ENCODE measurements at places on chromosomes 4 and X.
A peak's percentile ranks its signal among the peaks of the same experiment; 100 is the strongest.

- peak; percentile 24 for DNase-seq
Observed at GRCh38 chr4:1310031-1310795, 20.5 kb downstream of the MAEA start.

- DNase-seq, result no peak
Observed at GRCh38 chr4:79177388-79177787, 148.5 kb downstream of the NAA11 start.

DNA sequence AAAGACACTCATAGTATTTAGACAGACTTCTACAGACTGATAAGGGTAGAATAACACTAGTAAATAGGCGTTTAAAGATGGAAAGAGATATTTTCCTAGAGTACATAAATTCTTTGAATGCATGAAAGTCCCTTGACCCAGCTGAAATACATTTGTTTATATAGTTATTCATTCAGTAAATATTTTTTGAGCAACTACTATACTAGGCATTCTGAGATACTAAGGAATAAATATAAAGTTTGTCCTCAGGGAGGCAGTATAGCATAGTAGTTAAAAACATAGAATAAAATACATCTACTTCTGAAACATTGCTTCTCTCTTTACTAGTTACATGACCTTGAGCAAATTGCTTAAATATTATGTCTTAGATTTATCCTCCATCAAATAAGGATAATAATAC is 27.4 kb downstream of the HMGN5 start:
- DNase-seq, result peak; percentile 62

- no peak for DNase-seq
Observed at GRCh38 chr4:168519576-168519975, 22.7 kb downstream of the PALLD start.

GRCh38 chrX:2854918-2855317 is 26.2 kb downstream of the GYG2 start:
- no peak for DNase-seq

GRCh38 chr4:110172972-110173371 is 25.4 kb downstream of the ELOVL6 start:
- DNase-seq, result no peak

- DNase-seq, result no peak
Observed at GRCh38 chr4:2006956-2007653, 1.7 kb downstream of the NELFA start.

DNA sequence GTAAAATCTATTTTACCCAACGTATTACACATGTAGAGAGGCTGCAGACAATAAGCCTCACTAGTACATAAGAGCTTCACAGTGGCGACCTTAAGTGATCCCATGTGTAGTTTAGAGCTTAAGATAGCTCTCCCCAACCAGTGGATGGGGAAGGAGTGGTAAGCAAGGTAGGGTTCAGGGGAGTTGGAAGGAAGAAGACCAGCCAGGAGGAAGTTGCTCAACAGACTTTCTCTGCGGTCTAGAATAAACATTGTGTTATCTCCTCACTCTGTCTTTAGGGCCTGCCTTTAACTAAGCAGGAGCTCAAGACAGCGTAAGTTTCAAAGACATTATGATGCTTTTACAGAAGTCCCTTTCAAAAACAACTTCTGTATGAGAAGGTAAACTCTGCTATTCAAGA is 16.8 kb downstream of the MEPE start:
- peak; percentile 40 for DNase-seq

GRCh38 chrX:68895341-68895755 is 66.5 kb downstream of the EFNB1 start:
- peak; percentile 46 for DNase-seq

DNA sequence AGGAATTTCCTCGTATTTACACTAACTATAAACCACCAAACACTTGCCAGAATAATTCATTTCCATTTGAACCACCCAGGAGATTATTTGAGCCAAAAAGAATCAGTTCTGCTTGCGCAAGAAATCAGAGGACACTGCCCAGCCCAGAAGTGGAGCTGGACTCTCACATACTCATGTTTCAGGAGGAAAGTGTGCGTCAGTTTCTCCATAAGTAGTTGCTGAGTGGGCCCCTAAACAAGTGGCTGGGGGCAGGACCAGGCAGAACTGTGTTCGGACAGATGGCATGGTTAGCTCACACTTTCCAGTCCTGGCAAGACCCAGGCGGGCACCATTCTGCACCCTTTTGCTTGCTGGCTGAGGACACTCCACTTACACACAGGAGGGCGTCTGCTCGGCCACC is 38.8 kb downstream of the BTC start:
- DNase-seq, result peak; percentile 17

DNA sequence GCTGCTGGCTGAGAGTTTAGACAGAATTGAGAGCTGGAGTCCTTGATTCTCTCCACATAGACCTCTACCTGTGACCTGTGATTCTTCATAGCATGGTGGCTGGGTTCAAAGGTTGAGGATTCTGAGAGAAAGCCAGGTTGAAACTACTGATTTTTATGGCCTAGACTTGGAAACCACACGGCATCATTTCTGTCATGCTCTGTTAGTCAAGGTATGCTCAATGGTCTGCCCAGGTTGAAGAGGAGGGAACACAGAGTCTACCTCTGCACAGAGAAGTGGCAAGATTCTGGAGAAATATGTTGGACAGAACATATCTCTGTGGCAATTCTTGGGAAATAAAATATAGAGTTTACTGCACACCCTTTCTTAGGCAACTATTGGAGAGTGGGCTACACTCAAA is 57.2 kb upstream of the CXorf66 start:
- no peak for DNase-seq

DNA sequence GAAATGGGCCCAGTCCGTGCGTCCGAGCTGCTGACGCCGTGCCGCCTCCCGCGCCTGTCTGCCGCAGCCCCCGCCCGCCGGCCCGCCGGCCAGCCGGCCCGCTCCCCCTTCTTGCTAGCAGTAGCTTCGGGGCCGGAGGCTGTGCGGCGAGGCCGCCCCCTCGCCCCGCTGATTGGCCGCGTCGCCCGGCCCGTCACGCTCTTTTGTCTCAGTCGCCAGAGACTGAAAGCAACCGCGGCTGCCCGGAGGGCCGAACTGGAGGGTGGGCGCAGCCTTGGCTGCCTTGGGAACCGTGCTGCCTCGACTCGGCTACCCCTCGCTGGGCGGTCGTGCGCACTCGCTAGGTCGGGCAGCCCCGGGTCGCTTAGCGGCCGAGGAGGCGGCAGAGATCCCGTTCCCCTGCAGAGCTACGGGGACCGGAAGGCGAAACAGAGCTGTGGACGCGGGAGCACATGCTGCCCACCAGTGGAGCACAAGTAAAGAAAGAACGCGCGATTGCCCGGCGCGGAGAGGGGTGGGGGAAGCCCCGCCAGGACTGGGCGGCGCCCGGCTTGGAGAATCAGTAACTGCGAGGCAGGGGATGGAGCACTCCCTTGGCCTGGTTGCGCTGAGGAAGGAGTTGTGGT is at the start of gene ZCCHC18:
TSS of gene ZCCHC18 (plus strand) at position 198 of the 626 bp plus-strand sequence. CDS start 1,589 bp downstream, outside the sequence.
- DNase-seq, result peak; percentile 38

DNA sequence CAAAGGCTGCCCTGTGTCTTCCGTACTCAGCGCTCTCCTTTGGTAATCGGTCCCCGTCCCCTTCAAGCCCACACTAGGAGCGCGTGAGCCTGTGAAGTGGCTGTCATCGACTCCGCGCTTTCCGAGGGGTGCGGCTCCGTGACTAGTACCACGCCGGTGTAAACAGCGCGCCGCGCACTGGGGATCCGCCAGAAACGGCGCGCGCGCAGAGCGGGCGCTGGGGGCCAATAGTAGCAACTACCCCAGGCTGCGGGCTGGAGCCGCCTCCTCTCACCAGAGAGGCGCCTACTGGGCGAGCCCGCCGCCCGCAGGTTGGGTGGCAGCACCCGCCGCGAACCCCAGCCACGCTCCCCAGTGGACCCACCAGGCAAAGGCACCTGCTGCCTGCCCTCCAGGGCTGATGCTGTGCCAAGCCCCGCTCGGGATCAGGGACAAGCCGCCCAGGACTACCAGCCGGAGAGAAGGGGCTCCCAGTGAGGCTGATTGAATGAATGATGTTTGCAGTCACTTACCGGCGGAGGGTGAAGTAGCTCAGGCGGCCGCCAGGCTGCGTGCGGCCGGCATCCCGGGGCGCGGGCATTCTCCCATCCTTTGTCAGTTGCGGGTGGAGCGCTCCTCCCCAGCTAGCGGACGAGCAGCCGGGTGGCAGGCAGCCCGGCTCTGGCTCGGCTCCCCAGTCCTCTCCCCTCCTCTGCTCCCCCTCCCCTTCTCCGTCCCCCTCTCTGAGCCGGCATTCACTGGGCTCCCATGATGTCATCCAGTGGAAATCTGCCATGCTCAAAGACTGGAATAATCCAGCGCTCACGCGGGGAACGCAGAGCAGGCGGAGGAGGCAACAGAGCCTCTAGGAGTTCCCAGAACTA is 370.3 kb upstream of the SMIM31 start:
- DNase-seq, result no peak

- peak; percentile 18 for DNase-seq
Observed at GRCh38 chr4:10761903-10762302, 77.3 kb upstream of the CLNK start.

GRCh38 chrX:11532291-11533078 is 133.2 kb downstream of the ARHGAP6 start:
- DNase-seq, result peak; percentile 29

GRCh38 chrX:17007134-17007768 is 60.8 kb downstream of the REPS2 start:
- DNase-seq, result peak; percentile 25

- DNase-seq, result no peak
Observed at GRCh38 chr4:45323453-45324058, 597.2 kb upstream of the GNPDA2 start.

GRCh38 chrX:72081605-72082320 is 50.0 kb downstream of the RTL5 start:
- DNase-seq, result no peak

- peak; percentile 31 for DNase-seq
Observed at GRCh38 chr4:4694296-4694772, 152.5 kb upstream of the STX18 start.

- DNase-seq, result no peak
Observed at GRCh38 chrX:109940411-109940810, 62.5 kb upstream of the TMEM164 start.

DNA sequence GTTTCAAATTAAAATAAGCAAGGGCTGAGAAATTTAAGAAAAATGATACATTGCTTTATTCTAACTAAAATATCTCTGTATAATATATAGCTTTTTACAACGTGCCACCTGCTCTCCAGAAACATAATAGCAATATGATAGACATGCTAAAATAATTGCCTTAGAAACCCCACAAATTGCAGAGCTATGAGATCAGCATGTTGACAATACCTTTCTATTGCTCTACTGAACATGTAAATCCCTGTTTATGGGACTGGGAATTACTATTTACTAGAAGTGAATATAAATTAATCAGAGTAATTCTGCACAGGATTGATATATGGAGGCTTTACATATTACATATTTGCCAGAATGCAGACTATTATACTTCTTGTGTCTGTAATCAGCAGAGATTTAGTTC is 1831.1 kb upstream of the IGFBP7 start:
- DNase-seq, result no peak

- no peak for DNase-seq
Observed at GRCh38 chrX:11764602-11765067, 6.6 kb downstream of the MSL3 start.

DNA sequence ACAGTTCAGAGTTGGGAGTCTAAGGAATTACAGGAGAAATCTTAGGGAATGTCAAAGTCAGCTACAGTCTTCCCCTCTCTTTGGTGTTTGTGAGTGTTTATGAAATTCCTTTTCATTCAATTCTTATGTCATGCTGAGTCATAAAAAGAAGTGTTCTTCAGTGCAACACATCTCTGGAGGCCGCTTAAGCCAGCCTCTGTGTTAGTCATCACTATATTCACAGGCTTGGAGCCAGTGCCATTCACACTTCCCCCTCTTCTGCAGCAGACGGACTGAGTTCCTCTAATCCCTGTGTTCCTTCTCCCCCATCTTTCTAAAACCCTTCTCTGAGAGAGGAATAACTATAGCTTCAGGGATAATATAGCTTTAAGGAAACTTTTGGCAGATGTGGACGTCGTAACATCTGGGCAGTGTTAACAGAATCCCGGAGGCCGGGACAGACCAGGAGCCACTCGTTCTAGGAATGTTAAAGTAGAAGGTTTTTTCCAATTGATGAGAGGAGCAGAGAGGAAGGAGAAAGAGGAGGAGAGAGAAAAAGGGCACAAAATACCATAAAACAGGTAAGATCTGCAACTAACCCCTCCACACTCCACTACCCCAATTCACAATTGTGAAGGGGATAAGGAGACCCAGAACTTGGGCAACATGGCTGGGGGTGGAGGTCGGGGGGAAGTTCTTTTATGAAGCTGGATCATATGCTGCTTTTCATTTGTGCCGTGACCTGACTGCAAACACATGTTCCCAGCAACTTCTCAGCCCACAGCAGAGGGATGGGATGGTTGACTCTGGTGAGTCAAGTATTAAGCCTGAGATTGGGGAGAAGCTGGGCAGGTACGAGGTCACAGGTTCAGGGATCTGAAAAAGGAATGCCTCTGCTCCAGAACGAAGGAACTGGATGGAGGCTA is at the start of gene SRPX2:
TSS of gene SRPX2 (plus strand) at position 244 of the 905 bp plus-strand sequence. CDS start 2,124 bp downstream, outside the sequence.
- DNase-seq, result peak; percentile 92

GRCh38 chr4:122469457-122469856 is 12.9 kb upstream of the IL2 start:
- DNase-seq, result no peak

- peak; percentile 83 for DNase-seq
Observed at GRCh38 chr4:40940317-40940741, 190.6 kb downstream of the NSUN7 start.

GRCh38 chr4:184375027-184375426 is 99.3 kb downstream of the IRF2 start:
- DNase-seq, result no peak

DNA sequence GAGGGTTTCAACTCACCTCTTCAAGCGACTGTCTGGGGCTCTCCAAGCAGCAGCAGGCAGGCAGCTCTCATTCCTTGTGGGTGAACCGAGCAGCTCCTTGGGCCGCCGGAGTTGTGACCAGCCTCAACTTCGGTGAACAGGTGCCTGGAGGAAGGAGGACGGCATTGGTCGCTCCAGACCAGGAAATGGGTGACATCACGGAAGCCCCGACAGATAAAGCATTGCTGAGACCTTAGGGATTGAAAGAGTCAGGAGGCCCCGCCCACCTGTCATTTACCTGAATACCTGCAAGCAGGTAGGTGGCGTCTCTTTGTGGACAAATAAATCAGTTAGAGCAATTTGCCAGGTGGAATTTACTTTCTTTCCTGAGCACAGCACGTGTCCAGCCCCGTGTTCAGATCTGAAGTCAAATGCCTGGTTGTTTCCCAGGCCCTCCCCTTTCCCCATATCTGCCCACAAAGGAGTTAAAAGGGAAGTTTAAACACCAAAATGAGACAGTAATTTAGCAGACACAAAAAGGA is at the start of gene LNX1:
TSS of gene LNX1 (minus strand) at position 115 of the 521 bp plus-strand sequence. CDS start 17,484 bp downstream, outside the sequence.
- no peak for DNase-seq

DNA sequence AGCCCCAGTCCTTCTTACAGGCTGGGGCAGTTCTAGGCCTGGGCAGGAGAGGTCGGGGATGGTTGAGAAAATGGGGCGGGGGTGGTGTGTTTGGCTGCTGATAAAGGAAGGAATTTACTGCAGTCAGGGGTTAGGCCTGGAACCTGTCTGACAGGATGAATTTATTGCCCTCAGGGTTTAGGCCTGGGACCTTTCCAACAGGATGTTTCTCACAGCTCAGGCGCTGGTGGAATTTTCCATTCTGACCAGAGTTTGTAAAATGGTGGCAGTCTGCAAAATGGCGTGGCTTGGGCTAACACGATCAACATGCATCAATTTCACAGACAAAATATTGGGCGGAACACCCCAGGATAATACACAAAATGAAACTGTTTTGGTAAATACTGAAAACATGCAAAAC is 83.5 kb upstream of the SPIN4 start:
- peak; percentile 1 for DNase-seq
